AML-193 (cell line): ENCODE measurements at places on chromosomes 13 and 19.

DNA sequence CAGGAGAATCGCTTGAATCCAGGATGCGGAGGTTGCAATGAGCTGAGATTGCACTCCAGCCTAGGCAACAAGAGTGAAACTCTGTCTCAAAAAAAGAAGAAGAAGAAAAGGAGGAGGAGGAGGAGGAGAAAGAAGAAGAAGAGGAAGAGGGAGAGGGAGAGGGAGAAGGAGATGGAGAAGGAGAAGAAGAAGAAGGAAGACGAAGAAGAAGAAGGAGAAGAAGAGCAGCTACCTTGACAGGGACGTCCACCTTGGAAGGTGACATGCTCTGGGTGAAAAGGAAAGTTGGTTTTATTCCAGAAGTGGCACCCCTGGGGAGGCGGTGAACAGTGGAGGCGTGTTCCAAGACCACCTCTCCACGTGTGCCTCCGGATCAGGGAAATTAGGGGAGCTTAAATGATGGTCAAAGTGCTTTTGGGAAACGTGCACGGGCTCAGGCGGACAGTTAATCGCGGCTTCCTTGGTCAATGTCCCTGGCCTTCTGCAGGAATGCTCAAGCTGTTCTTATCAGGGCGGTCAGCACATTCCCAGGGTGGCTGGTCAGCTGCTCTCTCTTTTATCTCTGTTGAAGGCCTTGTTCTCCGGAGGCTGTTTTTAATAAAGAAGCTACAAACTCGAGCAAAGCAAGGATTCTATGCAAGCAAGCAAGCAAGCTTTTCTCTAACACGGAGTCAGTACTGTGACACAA, 78.9 kb upstream of the PEG3 start:
- no peak for DNase-seq

- no peak for DNase-seq
These were observed 2.0 kb downstream of the CAB39L start for GRCh38 chr13:49441846-49442245.

- DNase-seq, result no peak
These were observed 1248.1 kb upstream of the PCDH20 start for GRCh38 chr13:62663767-62664166.

DNA sequence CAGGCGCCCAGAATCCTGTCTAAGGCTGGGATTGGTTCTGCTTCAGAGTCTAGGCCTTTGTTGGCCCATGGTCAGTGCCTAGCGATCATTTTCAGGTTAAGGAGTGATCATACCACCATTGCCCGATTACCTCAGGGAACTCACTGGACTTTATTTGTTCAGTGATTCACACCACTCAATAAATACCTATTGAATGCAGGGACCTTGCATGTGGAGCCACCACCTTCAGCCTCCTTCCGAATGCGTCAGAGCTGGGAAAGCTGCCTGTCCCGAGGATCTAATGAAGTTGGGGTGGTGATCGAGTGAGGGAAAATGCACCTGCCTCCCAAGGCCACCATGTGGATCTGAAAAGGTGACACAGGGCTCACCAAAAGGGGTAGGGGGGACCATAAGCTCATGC, 40.0 kb upstream of the POU2F2 start:
- no peak for DNase-seq

DNA sequence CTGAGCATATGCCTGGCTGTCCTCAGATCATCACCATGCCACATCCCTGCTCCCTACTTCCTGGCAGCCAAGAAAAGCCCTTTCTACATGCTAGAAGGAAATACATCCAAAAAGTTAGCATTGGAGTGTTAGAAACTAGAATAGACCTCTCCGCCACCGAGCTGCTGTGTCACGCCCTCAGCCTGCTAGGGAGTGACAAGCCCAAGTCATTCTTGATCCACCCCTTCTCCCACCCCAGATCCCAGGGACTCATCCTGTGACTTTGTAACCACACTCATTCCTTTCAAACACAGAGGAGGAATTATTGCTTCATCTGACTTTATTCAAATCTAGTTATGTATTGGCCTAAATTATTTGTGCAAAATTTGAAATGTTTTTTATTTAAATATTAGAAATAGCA, 45.3 kb downstream of the POLR1D start:
- DNase-seq, result no peak

DNA sequence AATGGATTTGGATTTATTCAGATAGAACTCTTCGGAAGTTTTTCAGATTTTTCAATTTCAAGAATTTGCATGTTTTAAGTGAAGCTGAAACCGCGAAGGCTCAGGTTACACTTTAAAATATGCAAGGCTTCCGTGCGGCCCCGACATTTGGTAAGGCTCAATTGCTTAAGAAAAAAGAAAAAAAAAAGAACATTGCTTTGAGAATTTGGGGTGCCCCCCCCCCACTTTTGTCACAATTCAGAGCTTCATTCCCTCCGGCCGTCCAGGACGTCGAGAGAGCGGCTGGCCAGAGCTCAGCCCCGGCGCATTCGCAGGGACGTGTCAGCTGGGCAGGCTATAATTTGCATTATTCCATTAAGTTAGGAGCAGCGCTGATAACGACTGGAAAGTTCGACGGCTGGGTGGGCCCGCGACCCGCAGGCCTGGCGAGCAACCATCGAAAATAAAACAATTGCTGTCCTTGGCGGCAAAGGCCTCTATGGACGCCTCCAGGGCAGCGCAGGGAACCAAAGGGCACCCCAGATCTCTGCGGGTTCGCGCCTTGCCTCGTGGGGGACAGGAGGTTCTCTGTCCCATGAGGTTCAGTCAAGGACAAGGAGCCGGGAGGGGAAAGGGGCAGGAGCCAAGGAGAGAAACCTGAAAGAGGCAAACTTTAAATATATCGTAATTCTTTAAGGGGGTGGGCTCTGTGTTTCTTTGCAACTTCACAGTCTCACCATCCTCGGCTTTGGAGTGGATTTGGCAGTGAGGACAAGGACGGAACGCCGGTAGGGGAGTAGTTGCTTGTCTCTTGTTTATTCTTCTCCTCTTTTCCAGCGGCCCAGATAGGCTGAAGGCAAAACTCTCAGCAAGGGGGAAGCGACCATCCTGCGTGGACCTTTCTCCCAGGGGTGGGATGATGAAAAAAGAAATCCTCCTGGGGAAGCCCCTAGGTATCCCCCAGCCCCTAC, 7.0 kb downstream of the SOX21 start:
- DNase-seq, result no peak

- no peak for DNase-seq
These were observed 1884.3 kb upstream of the PCDH20 start for GRCh38 chr13:63299866-63300394.

DNA sequence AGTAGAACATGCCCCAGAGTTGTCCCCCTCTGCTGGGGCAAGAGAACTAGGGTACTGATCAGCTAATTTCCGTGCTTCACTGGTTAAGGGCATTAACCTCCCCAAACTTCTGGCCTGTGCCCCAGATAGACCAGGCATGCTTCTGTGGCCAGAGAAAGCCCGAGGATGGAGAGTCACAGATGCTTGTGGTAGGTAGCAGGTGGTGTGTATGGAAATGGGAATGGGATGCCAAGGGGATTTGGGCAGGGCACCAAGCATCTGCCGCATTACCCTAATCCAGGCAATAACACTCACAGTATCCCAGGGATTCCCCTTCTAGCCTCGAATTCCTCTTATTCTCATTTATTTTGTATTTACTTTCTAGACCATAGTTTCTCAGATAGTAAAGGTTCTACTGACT, 124.8 kb upstream of the KLF12 start:
- no peak for DNase-seq

DNA sequence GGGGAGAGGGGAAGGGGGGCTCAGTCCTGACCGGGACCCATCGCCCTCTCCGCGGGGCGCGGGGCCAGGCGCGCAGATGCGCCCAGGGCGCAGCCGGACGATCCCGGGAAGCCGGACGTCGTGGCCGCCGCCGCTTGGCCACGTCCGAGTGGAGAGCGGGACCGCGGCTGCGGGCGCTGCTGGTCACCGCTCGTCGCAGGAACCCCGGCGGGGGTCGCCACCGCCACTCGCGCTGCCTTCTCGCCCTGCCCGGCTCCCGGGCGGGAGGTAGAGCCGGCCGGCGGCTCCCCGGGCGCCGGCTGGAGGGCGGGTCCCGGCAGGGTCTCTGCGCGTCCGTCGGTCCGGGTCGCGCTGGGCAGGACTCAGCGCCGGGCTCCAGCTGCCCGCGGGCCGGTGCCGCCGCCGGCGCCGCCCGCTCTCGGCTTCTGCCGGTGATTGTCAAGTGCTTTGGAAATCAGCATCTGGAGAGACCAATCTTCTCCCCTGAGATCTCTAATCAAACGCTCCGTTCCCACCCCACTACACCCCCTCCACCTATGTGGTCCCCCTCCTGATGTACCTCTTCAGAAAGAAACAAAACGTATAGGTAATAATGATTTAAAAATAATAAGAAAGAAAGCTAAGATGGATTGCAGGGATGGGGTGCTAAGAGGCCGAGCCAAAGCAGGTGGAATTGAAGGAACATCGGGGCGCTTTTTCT, 464.4 kb downstream of the ITGBL1 start:
- no peak for DNase-seq

DNA sequence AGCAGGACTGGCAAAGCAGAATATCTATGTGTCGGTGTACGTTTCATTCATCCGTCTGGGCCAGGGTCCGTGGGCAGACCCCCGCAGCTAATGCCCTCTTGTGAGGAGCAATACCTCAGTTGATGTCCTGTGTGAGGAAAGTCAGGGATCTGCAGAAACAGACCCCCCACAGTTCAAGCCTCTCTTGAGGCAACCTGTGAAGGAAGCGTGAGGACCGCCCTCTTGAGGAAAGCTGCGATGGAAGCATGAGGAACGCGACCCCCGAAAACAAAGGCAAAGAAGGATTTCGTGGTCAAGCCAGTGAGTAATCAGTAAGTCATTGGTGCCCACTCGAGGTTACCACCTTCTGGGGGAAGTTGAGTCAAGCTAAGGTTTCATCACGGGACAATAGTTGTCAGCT, 20.9 kb upstream of the ZNF83 start:
- DNase-seq, result no peak

- no peak for DNase-seq
These were observed 23.3 kb downstream of the PRR12 start for GRCh38 chr19:49614096-49614833.

DNA sequence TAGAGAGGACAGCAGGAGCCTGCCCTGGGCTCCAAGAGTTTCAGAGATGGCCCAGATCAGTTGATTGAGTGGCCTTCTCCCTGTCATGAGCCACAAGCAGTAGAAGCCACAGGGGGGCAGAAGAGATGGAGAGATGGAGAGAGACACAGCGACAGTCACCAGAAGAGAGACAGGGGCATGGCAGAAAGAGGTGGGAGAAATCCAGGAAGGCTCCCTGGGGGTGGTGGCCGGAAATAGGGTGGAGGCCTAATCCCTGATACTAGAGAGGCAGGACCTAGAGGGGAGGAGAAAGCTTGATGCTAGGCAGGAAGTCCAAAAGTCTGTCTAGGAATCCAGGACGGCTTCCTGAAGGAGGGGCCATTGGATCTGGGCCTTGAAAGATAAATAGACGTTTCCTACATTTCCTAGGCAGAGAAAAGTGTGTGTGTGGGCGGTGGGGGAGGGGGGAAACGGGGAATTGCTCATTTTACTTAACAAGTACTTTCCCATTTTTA, 9.6 kb upstream of the TPM4 start:
- peak; percentile 62 for DNase-seq

- no peak for DNase-seq
These were observed 670 bp downstream of the MAP2K7 start for GRCh38 chr19:7904074-7905020.

GRCh38 chr19:18109341-18109732, 11.8 kb downstream of the MAST3 start:
- DNase-seq, result no peak

GRCh38 chr13:40440990-40441820, 225.2 kb downstream of the FOXO1 start:
- no peak for DNase-seq

DNA sequence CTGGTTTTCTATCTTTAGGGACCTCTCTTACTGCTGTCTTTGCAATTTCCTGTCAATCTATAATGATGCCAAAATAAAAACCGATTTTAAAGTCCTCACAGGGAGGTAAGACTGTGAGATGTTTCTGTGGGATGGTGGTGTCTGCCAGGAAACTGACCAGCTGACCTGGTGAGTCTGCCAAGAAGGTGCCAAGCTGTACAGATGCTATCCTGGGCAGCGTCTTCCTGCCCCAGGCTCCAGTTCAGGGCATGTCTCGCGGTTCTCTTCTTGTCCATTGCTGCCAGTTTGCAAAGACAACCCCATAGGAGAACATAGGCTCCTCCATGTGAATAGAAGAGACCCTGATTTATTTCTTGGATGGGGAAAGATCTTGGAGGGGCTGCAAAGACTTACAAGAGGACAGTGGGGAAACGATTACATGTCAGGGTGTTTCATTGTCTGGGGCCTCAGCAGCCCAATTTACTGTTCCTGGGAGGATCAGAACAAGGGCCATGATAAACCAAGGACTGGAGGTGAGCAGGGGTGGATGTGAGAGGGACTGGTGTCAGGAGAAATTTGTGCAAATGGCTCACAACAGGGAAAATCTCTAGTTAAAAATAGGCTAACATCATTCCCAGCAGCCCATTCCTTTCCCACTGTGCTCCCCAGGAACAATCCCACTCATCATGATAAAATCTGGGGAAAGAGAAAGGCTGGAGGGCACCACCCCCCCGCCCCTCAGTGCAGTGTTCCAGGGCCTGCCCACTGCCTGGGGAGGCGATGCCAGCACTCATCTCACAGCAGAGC, 42.7 kb upstream of the VSTM2B start:
- no peak for DNase-seq

GRCh38 chr13:45373162-45373547, 32.2 kb upstream of the TPT1 start:
- no peak for DNase-seq

DNA sequence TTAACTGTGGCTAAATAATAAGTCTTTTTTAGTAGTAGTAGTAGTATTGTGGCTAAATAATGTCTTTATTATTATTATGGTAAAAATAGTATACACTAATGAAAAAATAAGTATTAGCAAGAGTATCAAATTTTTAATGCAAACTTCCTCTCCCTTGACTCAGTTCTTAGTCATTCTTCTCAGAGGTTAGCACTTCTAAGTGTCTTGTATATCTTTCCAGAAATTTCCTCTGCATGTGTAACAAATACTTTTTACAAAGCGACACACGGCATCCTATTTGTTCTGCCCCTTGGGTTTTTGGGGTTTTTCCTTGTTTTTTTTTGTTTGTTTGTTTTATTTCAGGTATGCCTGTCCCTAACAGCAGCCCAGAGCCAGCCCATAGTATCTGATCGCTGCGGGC, 20.9 kb downstream of the SIN3B start:
- no peak for DNase-seq

DNA sequence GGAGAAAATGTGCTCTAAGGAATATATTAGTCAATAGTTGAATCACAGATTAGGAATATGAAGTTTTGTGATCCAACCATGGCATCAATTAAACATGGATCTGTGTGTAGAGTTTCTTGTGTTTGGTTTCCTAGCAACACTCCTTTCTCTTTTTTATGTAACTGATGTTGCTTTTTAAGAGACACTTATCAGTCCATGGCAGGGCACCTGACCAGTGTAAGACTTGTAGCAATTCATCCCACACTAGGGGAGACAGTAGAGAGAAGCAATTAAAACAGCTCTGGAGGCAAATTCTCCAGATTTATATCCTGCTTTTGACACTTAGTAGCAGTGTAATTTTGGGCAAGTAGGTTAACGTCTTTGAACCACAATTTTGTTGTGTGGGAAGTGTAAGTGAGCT, 1229.0 kb downstream of the PCDH9 start:
- no peak for DNase-seq
